ENCODE measurements at places on chromosomes 11 and 22.

- DNase-seq, result no peak
Observed at GRCh38 chr11:114181195-114181594, 115.0 kb upstream of the NNMT start.

GRCh38 chr11:6615882-6616585, 3.2 kb downstream of the TPP1 start:
- no peak for DNase-seq

DNA sequence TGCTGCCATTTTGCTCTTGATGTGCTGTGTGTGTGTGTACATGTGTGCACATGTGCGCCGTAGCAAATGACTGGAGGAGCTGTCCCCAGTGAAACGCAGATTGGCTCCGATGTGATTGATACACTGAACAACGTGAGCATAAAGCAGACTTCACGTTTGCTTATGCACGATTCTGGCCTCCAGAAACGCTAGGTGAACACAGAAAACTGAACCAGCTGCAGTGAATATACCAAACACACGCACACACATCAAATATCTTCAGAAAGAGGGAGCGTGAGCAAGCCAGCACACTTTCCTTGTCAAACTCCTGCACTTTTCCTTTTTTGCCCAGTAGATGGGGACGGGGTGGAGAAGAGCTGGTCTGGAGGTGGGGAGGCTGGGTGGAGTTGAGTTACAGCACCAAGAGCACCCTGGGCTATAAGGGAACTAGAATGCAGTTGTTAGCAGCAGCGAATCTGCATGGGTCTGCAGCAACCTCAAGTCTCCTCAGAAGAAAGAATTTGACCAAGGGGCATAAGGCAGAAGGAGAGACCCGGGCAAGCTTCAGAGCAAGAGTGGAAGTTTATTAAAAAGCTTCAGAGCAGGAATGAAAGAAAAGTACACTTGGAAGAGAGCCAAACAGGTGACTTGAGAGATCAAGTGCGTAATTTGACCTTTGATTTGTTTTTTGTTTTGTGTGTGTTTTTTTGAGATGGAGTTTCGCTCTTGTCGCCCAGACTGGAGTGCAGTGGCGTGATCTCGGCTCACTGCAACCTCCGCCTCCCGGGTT, 77.8 kb upstream of the CADM1 start:
- no peak for DNase-seq

- DNase-seq, result no peak
Observed at GRCh38 chr11:79152511-79152910, 288.3 kb downstream of the TENM4 start.

DNA sequence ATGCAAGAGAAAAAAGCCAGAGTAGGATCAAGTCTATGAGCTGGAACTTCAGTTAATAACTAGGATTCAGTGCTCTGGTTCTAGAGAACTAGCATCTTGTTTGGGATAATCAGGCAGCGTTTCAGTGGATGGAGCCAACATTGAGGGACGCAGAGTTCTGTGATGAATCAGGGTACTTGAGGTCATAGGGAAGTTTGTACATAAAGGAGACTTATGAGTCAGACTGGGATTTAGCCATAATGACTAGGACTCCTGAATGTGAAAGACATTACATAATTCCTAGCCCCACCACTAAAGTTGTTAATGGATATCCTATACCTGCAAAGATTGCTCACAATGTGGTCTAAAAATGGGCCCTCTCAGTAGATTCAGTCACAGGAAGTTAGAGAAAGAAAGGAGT, 6.8 kb downstream of the SLN start:
- DNase-seq, result no peak

- DNase-seq, result no peak
Observed at GRCh38 chr11:122724520-122724919, 69.0 kb downstream of the UBASH3B start.

- peak; percentile 31 for DNase-seq
Observed at GRCh38 chr11:96055706-96056387, 131.9 kb upstream of the MTMR2 start.

GRCh38 chr11:36345084-36345511, 49.0 kb downstream of the PRR5L start:
- DNase-seq, result no peak

DNA sequence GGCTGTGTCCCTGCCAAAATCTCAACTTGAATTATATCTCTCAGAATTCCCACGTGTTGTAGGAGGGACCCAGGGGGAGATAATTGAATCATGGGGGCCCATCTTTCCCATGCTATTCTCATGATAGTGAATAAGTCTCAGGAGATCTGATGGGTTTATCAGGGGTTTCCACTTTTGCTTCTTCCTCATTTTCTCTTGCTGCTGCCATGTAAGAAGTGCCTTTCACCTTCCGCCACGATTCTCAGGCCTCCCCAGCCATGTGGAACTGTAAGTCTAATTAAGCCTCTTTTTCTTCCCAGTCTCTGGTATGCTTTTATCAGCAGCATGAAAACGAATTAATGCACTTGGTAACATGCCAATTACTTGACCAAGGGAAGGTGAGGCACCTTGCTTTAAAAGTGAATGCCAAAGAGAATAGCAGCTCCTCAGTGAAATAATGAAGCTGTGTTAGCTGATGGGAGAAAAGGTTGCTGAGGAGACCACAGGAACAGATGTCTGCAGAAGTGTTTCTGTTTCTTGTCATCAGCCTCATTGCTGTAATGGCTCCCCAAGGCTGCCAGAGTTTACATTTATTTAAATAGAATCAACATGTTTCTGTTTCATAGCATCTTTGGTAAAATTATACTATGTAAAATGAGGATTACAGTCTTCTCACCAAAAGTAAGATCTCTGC, 89.0 kb upstream of the CD44 start:
- DNase-seq, result no peak

DNA sequence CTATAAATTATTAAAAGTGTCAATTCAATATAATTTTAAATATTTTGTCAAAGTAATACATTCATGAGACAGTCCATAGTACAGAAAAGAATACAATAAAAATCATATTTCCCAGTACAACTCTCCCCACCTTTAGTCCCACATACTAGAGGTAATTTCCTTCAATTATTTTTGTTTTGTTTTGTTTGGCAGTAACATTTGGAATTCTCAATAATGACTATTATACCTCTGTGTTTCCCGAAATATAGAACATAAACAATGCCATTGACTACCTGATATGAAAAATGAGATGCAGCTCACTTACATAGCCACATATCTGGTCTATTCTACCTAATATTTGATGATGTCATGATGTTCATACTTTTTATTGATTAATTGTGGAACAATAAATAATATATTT, 24.4 kb upstream of the CASP4 start:
- DNase-seq, result no peak

- no peak for DNase-seq
Observed at GRCh38 chr22:25131198-25131887, 68.3 kb upstream of the CRYBB3 start.

DNA sequence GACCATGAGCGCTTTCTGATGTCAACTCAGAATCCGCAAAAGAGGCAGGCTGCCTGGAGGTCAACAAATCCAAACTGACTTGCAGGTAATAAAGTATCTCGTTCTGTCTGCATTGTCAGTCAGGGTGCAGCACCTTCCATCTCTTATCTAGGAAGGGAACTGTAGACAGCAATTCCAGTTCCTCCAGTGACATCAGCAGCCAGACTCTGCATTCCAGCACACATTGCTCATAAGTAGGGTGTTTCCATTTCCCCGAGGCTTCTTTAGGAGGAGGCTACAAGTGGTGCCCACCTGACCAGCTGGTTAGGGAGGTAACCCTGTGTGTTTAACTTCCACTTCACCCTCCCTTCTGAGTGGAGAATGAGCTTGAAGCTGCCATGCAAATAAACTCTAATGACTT, 53.3 kb downstream of the NTM start:
- no peak for DNase-seq

- DNase-seq, result no peak
Observed at GRCh38 chr22:43106302-43106701, 4.2 kb upstream of the BIK start.

- no peak for DNase-seq
Observed at GRCh38 chr22:27962268-27963044, 43.4 kb upstream of the PITPNB start.

- no peak for DNase-seq
Observed at GRCh38 chr11:69694781-69695180, 9.0 kb downstream of the FGF19 start.
